ENCODE measurements at places on chromosomes 7 and 10.

- H3K27me3 ChIP-seq, result no peaks in the 10 kb centered on the region
- H3K4me3 ChIP-seq, result no peak overlapping the region
- peaks cover 10% of the 10 kb centered on the region for H3K4me1 ChIP-seq
- no peak overlapping the region for H3K27ac ChIP-seq
- no peak for DNase-seq
- H3K36me3 ChIP-seq, result peaks cover 6% of the 10 kb centered on the region
These were observed 9.4 kb downstream of the PIP4K2A start for GRCh38 chr10:22704942-22705341.

DNA sequence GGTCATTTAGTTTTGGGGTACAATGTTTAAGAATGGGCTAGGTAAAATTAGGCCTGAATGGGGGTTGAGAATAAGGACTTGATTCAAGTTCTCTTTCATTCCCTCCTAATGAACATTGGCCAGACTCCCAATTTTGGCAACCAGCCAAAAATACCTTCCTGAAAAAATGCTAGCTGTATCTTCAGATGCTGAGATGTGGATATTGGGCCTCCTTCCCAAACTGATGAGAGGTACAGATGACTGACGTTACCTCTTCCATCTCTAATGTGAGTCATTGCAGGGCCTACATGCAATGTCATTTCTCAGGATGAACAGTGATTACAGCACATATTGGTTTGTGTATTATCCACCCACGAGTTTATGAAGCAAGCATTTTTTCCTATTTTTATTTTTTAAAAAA is 151.6 kb downstream of the SND1 start:
- no peak for DNase-seq
- peaks cover 10% of the 10 kb centered on the region for H3K36me3 ChIP-seq
- no peaks in the 10 kb centered on the region for H3K27me3 ChIP-seq
- peaks cover 16% of the 10 kb centered on the region for H3K4me1 ChIP-seq

DNA sequence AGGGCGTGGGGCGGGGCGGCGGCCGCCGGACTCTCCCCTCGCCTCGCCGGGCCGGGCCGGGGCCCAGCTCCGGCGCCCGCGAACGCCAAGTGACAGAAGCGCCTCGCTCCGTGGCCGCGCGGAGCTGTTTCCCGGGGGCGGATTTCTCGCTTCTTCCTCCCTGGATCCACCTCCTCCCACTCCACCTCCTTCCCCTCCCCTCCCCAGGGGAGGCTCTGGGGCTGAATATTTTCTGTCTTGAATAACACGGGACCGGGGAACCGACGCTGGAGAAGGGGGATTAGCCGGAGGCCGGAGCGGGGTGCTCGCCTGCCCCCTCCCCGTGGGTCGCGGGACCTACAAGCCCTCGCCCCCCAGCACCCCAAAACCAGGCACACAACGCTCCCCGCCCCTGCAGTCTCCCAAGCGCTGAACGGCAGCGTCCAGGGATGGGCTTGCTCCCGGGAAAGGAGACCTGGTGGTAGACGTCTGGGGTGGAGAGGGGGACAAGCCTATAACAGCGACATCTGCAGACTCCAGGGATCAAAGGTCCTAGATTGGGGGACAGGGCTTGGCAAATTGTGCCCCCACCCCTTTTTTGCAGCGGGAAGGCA is at the start of gene ARHGAP21:
ARHGAP21 (minus strand) TSS at position 100 of the 593 bp plus-strand sequence. CDS start 1,988 bp downstream, outside the sequence.
- H3K4me3 ChIP-seq, result peak within 1 kb of the TSS; percentile 96
- peaks cover 18% of the 10 kb centered on the region for H3K4me1 ChIP-seq
- peak within 1 kb of the TSS; percentile 97 for H3K27ac ChIP-seq
- no peaks in the 10 kb centered on the region for H3K36me3 ChIP-seq
- H3K27me3 ChIP-seq, result no peaks in the 10 kb centered on the region

- no peaks in the 10 kb centered on the region for H3K36me3 ChIP-seq
- H3K27ac ChIP-seq, result no peak overlapping the region
- no peaks in the 10 kb centered on the region for H3K27me3 ChIP-seq
- H3K4me3 ChIP-seq, result no peak overlapping the region
These were observed 135.8 kb downstream of the STRA8 start for GRCh38 chr7:135369405-135369804.

DNA sequence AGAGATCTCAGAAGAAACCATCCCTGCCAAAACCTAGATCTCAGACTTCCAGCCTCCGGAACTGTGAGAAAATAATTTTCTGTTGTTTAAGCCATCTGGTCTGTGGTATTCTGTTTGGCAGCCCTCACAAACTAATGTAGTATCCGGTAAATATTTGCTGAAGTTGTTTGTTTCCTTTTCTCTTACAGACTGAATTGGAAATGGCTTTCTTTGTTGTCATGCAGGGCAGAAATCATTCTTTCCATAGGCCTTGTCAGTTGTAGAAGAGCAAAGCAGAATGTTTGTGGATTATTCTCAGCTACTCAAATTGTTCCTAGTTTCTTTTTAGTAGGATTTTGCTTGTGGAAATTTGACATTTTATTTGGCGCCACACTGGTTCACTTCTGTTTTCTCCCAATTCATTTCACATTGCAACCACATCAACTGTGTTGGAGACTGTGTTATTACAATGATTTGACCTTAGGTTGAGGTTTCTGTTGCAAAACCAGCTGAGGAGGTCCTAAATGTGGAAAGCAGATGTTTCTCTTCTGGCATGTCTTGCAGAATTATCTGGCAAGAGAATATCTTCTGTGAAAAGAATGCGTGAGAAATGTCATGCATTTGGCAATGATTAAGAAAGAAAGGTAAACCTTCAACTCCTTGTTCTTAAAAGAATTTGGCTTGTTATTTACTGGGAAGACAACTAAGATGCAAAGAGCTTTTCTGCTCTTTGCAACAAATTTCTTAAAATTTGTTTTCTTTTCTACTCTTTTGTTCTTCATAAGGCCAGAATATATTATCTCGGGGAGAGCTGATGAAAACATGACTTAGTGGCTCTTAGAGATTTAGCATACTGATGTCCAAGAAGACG is 25.8 kb downstream of the ACTA2 start:
- H3K36me3 ChIP-seq, result no peaks in the 10 kb centered on the region
- H3K4me3 ChIP-seq, result no peak overlapping the region
- no peak overlapping the region for H3K27ac ChIP-seq
- H3K4me1 ChIP-seq, result peaks cover 28% of the 10 kb centered on the region
- H3K27me3 ChIP-seq, result no peaks in the 10 kb centered on the region

GRCh38 chr10:28535846-28536245 is 2.9 kb downstream of the WAC start:
- H3K4me3 ChIP-seq, result no peak overlapping the region
- H3K4me1 ChIP-seq, result peaks cover 27% of the 10 kb centered on the region
- peaks cover 29% of the 10 kb centered on the region for H3K36me3 ChIP-seq
- H3K27ac ChIP-seq, result peak overlapping the region; percentile 56
- H3K27me3 ChIP-seq, result no peaks in the 10 kb centered on the region

GRCh38 chr10:30589441-30589840 is 40.1 kb downstream of the LYZL2 start:
- no peak overlapping the region for H3K27ac ChIP-seq
- no peaks in the 10 kb centered on the region for H3K36me3 ChIP-seq
- H3K27me3 ChIP-seq, result no peaks in the 10 kb centered on the region

GRCh38 chr7:77426521-77427051 is 10.4 kb upstream of the GSAP start:
- peaks cover 51% of the 10 kb centered on the region for H3K4me1 ChIP-seq
- H3K27ac ChIP-seq, result peak overlapping the region; percentile 43
- no peak for DNase-seq
- peaks cover 3% of the 10 kb centered on the region for H3K27me3 ChIP-seq
- peak overlapping the region; percentile 51 for H3K4me3 ChIP-seq

DNA sequence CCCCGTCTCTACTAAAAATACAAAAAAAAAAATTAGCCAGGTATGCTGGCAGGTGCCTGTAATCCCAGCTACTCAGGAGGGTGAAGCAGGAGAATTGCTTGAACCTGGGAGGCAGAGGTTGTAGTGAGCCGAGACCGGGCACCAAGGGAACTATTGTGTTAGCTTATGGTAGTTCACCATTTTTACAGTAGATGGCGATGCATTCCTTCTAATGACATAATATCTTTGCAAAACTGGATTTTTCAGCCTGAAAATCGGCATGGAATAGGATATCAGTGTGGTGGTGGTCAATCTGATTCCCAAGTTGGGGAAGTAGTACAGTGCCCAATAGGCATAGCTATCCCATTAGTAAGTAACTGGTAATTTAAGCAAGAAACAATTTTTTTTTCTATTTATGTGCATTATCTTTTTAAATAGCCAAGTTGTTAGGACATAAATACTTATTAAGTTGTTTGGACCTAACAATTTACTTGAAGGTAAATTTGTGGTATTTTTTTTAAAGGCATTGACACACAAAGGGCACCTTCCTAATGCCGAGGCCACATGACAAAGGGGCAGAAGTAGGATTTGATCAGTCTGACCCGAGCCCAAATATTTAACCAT is 17.6 kb upstream of the IMPDH1 start:
- H3K27me3 ChIP-seq, result peaks cover 3% of the 10 kb centered on the region
- H3K4me1 ChIP-seq, result peaks cover 13% of the 10 kb centered on the region
- H3K36me3 ChIP-seq, result no peaks in the 10 kb centered on the region
- no peak overlapping the region for H3K27ac ChIP-seq

GRCh38 chr10:47018026-47018735 is 107.0 kb downstream of the PTPN20 start:
- no peak for DNase-seq
- no peak overlapping the region for H3K27ac ChIP-seq
- no peaks in the 10 kb centered on the region for H3K36me3 ChIP-seq
- H3K4me1 ChIP-seq, result no peaks in the 10 kb centered on the region
- H3K4me3 ChIP-seq, result no peak overlapping the region

DNA sequence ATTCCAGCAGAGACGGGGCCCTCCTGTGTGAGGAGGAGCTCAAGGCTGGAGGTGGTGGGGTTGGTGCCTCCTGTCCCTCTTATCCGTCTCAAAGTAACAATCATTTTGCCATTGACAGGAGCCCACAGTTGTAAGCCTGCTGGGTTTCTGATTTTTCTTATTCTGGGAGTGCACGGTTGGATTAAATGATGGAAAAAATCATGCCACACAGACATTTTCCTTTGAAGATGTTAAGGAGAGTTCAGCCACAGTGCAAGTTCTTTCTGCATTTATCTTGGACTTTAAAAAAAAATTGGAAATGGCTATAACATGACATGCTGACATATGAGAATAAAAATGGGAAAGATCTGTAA is 8.4 kb upstream of the LYZL1 start:
- H3K27ac ChIP-seq, result no peak overlapping the region
- no peak for DNase-seq
- H3K36me3 ChIP-seq, result no peaks in the 10 kb centered on the region
- peaks cover 25% of the 10 kb centered on the region for H3K4me1 ChIP-seq

DNA sequence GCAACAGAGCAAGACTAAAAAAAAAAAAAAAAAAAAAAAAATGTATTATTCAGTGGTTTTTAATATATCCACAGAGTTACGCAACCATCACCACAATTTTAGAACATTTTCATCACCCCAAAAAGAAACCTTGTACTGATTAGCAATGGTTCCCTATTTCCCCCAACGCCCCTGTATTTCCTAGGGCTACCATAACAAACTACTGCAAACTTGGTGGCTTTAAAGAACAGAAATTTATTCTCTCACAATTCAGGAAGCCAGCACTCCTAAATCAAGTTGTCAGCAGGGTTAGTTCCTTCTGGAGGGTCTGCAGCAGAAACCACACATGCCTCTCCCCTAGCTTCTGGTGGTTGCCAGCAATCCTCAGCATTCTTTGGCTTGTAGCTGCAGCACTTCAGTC is 5.9 kb upstream of the NUP42 start:
- peaks cover 4% of the 10 kb centered on the region for H3K36me3 ChIP-seq
- H3K4me1 ChIP-seq, result no peaks in the 10 kb centered on the region
- no peak overlapping the region for H3K4me3 ChIP-seq
- no peak overlapping the region for H3K27ac ChIP-seq
- DNase-seq, result no peak
